ENCODE measurements at places on chromosomes 4 and X.

- no peaks in the 10 kb centered on the region for H3K36me3 ChIP-seq
- no peaks in the 10 kb centered on the region for H3K4me1 ChIP-seq
- H3K27ac ChIP-seq, result no peak overlapping the region
- no peak for DNase-seq
These were observed 427.9 kb downstream of the STIM2 start for GRCh38 chr4:27288496-27288895.

GRCh38 chrX:318739-319578, at the start of gene GTPBP6:
GTPBP6 (minus strand) TSS chrX:318796; CDS start chrX:318787, 9 bp downstream.
- peaks cover 32% of the 10 kb centered on the region for H3K4me1 ChIP-seq
- DNase-seq, result peak; percentile 100
- peaks cover 1% of the 10 kb centered on the region for H3K27me3 ChIP-seq
- H3K27ac ChIP-seq, result peak within 1 kb of the TSS; percentile 99

DNA sequence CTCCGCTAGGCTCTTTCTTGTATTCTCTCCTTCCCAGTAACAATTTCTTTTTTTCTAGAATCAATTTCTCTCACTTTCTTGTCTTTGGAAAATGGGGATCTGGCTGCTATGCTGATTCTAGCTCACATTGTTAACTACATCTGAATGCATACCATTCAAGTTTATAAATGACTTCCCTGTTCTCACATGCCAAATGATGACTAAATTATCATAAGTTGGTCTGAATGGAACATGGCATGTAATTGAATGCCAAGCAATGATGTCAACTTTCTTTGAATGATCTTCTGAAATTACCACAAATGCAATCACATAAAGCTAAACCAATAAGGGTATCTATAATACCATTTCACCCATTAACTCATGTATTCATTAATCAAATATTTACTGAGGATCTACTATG, 2.7 kb upstream of the ITM2A start:
- H3K4me1 ChIP-seq, result no peaks in the 10 kb centered on the region
- no peaks in the 10 kb centered on the region for H3K27me3 ChIP-seq
- DNase-seq, result no peak
- H3K4me3 ChIP-seq, result no peak overlapping the region
- H3K27ac ChIP-seq, result no peak overlapping the region

DNA sequence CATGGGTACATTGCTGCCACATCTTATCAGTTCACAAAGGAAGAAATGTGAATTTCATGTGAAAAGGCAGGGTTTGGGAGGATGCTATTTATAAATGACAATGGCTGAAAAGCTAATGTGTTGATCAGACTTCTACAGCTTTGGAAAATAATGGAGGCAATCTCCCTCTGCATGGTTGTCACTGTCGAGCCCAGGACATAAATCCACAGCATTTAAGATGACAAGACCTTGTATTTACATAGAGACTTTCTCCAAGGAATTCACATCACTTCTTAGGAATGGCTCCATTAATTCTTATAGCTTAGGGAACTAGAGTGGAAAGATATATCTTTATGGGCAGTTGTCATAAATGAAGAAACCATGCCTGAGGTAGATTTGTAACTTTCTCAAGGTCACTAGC, 66.7 kb downstream of the CBLL2 start:
- H3K4me3 ChIP-seq, result no peak overlapping the region
- no peak for DNase-seq
- no peaks in the 10 kb centered on the region for H3K27me3 ChIP-seq
- no peak overlapping the region for H3K27ac ChIP-seq

DNA sequence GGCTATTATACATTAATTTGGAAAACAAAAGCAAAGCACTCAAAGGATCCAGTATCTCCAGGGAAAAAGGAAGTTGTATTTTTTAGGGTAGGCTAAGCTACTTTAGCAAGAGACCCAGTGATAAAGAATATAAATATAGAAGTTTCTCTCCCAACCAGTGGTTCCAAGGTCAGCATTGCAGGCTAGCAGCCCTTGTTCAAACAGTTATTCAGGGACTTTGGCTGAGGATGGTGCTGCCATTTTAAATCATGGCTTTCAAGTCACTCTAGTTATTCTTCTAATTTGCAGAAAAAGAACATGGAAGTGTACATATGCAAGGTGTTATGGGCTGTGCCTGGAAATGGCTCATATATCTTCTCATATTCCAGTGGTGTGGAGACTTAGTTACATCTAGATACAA, 9.3 kb downstream of the SCOC start:
- H3K4me3 ChIP-seq, result no peak overlapping the region
- DNase-seq, result no peak
- no peak overlapping the region for H3K27ac ChIP-seq
- H3K4me1 ChIP-seq, result no peaks in the 10 kb centered on the region
- H3K36me3 ChIP-seq, result peaks cover 7% of the 10 kb centered on the region
- no peaks in the 10 kb centered on the region for H3K27me3 ChIP-seq

DNA sequence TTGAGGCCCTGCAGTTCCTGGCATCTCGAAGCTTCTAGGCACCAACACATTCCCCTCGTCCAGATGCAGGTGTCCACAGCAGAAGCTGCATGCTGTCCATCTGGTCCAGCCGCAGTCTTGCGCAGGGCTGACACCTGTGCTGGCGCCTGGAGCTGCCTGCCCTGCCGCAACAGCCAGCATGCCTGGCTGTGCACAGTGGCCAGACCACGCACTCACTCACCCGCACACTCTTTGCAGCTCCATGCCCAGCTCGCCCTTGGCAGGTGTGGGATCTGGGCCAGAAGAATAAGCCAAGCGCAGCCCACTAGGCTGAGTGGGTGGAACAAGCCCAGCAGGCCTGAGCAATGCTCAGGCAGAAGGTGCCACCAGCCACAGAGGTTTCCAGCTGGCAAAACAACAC, 125.6 kb downstream of the PARM1 start:
- DNase-seq, result no peak
- no peak overlapping the region for H3K27ac ChIP-seq
- H3K36me3 ChIP-seq, result no peaks in the 10 kb centered on the region
- no peak overlapping the region for H3K4me3 ChIP-seq
- no peaks in the 10 kb centered on the region for H3K27me3 ChIP-seq

GRCh38 chr4:74758551-74759145, 35.7 kb downstream of the BTC start:
- no peak for DNase-seq
- peaks cover 8% of the 10 kb centered on the region for H3K4me1 ChIP-seq
- no peaks in the 10 kb centered on the region for H3K36me3 ChIP-seq
- H3K4me3 ChIP-seq, result no peak overlapping the region
- no peaks in the 10 kb centered on the region for H3K27me3 ChIP-seq

DNA sequence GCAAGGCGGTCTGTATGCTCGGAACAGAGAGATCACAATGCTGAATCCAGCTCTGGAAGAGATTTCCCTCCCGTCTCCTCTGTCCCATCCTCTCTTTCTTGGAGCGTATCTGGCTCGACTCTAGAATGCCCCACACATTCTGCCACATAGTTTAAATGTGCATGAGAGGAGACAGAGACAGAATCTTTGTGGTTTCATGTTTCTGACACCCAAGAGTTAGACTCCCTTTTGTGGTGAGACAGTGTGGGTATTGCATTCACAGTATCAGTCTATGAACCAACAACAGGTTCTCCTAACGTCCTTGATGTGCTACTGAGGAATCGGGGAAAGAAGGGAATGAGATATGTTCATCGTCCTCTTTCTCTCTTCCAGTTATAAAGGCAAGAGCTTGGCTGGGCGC, 25.3 kb downstream of the FAM47E start:
- no peak overlapping the region for H3K27ac ChIP-seq
- no peaks in the 10 kb centered on the region for H3K27me3 ChIP-seq
- no peaks in the 10 kb centered on the region for H3K4me1 ChIP-seq
- no peaks in the 10 kb centered on the region for H3K36me3 ChIP-seq
- H3K4me3 ChIP-seq, result no peak overlapping the region

DNA sequence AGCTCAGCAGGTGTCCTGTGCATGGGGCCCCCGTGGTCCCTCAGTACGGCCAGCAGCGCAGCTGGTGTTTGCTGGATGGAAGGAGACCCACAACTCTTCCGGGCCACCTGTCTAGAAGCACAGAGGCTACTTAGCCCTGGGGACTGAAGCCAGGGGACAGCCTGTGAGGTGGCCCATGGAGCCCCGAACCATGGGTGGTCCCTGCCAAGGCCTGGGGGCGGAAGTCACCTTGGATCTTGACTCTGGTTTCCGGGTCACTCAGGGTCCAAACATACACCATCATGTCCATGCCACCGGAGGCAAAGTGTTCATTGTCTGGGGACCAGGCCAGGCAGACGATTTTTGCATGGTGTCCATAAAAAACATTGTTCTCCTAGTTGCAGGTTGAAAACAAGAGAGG, 39.5 kb downstream of the WDR1 start:
- H3K4me3 ChIP-seq, result no peak overlapping the region
- DNase-seq, result no peak
- H3K4me1 ChIP-seq, result no peaks in the 10 kb centered on the region
- H3K27ac ChIP-seq, result no peak overlapping the region
- no peaks in the 10 kb centered on the region for H3K27me3 ChIP-seq
- H3K36me3 ChIP-seq, result peaks cover 96% of the 10 kb centered on the region

GRCh38 chr4:153160821-153161220, 43.4 kb upstream of the TRIM2 start:
- no peak overlapping the region for H3K27ac ChIP-seq
- H3K4me3 ChIP-seq, result no peak overlapping the region
- H3K27me3 ChIP-seq, result peaks cover 2% of the 10 kb centered on the region
- no peaks in the 10 kb centered on the region for H3K4me1 ChIP-seq
- no peak for DNase-seq

DNA sequence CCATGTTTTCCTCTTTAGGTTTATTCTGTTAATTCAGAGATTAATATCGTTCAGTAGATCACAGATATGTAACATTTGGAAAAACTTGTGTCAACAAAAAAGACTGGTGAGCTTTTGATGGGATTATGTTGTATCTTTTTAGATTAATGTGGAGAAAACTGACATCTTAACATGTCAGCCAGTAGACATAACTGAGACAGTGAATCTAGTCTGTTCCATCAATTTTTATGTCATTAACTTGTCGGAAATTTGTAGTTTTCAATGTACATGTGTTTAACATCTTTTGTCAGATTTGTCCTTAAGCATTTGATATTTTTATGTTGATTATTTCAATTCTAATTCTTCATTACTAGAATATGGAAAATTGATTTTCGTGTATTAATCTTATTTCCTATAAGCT, 42.0 kb downstream of the APELA start:
- no peaks in the 10 kb centered on the region for H3K27me3 ChIP-seq
- no peak overlapping the region for H3K27ac ChIP-seq

DNA sequence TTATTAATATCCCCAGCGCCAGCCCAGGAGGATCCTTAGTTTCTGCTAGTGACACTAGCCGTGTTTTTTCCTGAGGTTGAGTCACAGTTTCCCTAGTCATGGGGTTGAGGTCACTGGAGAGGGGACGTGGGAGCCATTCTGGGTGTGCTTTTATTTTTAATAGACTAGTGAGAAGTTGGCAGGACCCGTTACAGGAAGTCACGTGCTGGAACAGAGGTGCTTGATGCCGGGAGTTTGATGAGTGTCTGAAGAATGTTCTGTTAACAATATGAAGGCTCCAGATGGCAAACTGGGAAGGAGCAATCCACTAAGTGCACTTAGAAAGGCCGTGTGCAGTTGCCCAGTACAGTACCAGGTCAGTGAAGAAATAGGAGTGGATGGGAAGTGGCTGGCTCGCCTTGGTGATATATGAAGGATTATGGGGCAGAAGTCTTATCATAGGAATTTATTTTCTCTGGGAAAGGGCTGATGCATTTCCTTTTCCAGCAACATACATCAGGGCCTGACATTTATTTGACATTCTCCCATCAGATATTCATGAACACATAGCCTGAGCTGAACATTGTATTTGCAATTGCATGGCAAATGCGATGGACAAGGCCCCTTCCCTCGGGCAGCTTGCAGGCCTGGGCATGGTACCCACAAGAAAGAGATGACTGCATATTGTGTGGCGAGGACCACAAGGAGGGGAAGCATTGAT, 291.8 kb downstream of the FBXW7 start:
- H3K36me3 ChIP-seq, result no peaks in the 10 kb centered on the region
- no peaks in the 10 kb centered on the region for H3K27me3 ChIP-seq
- no peak overlapping the region for H3K27ac ChIP-seq
- H3K4me1 ChIP-seq, result peaks cover 10% of the 10 kb centered on the region

All from suprapubic skin (tissue), 4 donors.